ENCODE measurements at places on chromosomes 4 and X.

DNA sequence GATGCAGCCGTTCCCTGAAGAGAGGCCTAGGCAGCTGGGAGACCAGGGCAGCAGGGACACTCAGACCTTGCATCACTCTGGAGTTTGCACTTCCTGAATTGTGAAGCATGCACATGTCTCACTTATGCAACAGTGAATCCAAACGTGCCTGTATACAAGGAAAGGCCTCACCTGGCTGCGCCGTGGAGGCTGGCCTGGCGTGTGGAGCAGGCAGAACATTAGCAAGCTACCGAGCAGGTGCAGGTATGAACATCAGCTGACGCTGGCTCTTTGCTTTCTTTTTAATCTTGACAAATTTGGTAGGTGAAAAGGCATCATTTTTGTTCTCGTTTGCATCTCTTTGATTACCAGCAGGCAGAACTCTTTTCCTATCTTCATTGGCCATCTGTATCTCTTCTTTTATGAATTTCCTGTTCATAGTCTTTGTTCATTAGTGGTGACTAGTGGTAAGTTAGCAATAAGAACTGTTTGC is 37.1 kb upstream of the IRAK1 start:
- peaks cover 58% of the 10 kb centered on the region for H3K4me1 ChIP-seq
- peak overlapping the region; percentile 79 for H3K27ac ChIP-seq

DNA sequence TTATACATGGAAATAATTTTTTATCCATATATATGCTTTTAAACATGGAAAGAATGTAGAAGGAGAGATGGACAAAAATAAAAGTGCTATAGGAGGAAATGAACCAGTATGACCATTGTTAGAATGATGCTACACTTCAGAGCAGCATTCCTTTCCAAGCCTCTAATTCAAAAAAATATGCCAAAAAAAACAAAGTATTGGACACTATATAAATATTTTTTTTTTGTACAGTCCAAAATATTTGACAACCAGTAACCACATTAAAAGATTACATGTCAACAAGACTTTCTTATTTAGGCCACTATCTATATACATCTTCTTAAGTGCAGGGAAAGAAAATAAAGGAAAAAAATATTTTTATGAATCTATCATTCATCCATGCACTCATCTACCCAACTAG is 198.6 kb downstream of the LRBA start:
- no peak for DNase-seq
- peaks cover 10% of the 10 kb centered on the region for H3K36me3 ChIP-seq
- no peak overlapping the region for H3K4me3 ChIP-seq
- H3K27me3 ChIP-seq: no peaks in the 10 kb centered on the region
- peaks cover 10% of the 10 kb centered on the region for H3K4me1 ChIP-seq

- no peak overlapping the region for H3K4me3 ChIP-seq
- no peaks in the 10 kb centered on the region for H3K27me3 ChIP-seq
- H3K4me1 ChIP-seq: no peaks in the 10 kb centered on the region
- DNase-seq: no peak
Measured at GRCh38 chr4:33171873-33172525, 2451.8 kb downstream of the PCDH7 start.

DNA sequence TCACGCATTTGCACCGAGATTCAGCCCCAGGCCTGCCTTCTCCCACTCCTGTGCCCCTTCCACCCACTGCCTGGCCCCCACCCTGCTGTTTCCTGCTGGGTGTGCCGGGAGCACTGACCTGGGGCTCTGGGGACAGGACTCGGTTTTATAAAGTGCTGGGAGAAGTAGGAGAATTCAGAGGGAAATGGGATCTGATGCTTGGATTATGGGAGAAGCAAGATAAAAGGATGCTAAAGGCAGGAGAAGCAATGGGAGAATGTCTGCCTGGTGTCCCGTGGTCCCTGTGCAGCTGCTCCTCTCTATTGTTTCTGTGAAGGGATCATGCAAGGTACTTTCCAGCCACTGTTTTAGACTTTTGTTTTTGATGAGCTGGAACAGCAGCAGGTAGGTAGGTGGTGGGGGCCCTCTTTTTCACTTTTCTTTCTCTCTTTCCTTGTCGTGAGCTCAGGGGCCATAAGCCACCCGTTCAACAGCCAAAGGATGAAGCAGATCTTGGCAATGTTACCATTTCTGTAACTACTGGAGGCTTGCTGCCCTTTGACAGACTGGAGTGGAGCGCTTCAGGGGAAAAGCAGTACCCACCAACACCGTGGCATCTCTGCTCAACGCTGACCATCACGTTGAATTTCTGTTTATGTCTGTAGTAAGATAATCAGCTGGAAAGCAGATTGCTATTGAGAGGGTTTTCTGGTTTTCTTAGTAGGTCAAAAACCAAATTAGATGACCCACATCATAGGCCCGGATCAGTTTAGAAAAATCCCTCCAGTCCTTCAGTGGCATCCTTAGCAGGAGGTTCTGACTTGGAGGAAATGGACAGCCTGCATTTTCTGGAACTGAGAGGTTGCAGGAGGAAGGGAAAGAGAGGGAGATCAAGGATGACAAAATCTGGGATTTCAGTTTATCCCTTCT is 63.8 kb upstream of the ENPP6 start:
- peaks cover 30% of the 10 kb centered on the region for H3K4me1 ChIP-seq
- no peaks in the 10 kb centered on the region for H3K36me3 ChIP-seq
- DNase-seq: no peak
- no peaks in the 10 kb centered on the region for H3K27me3 ChIP-seq
- peak overlapping the region; percentile 79 for H3K27ac ChIP-seq
- H3K4me3 ChIP-seq: peak overlapping the region; percentile 10

GRCh38 chr4:37628977-37629609 is 57.1 kb downstream of the RELL1 start:
- DNase-seq: no peak
- H3K4me1 ChIP-seq: peaks cover 6% of the 10 kb centered on the region
- no peaks in the 10 kb centered on the region for H3K27me3 ChIP-seq
- peaks cover 45% of the 10 kb centered on the region for H3K36me3 ChIP-seq
- H3K27ac ChIP-seq: no peak overlapping the region
- H3K4me3 ChIP-seq: no peak overlapping the region

DNA sequence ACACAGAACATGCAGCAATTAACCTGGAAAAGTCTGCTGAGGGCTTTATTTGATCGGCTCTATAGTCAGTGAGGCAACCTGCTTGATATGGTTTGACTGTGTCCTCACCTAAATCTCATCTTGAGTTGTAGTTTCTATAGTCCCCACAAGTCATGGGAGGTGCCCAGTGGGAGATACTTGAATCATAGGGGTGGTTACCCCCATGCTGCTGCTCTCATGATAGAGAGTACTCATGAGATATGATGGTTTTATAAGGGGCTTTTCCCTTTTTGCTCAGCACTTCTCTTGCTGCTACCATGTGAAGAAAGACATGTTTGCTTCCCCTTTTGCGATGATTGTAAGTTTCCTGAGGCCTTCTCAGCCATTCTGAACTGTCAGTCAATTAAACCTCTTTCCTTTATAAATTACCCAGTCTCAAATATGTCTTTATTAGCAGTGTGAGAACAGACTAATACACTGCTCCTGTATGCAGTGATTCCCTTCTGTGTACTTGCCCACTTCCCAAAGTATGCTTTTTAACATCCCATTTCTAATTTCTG is 78.2 kb downstream of the NPFFR2 start:
- H3K4me3 ChIP-seq: no peak overlapping the region
- no peaks in the 10 kb centered on the region for H3K4me1 ChIP-seq
- H3K27ac ChIP-seq: no peak overlapping the region

- H3K27ac ChIP-seq: no peak overlapping the region
- H3K36me3 ChIP-seq: peaks cover 2% of the 10 kb centered on the region
- no peak overlapping the region for H3K4me3 ChIP-seq
- H3K4me1 ChIP-seq: no peaks in the 10 kb centered on the region
- DNase-seq: no peak
- H3K27me3 ChIP-seq: no peaks in the 10 kb centered on the region
Measured at GRCh38 chr4:18880871-18881270, 859.3 kb upstream of the LCORL start.

DNA sequence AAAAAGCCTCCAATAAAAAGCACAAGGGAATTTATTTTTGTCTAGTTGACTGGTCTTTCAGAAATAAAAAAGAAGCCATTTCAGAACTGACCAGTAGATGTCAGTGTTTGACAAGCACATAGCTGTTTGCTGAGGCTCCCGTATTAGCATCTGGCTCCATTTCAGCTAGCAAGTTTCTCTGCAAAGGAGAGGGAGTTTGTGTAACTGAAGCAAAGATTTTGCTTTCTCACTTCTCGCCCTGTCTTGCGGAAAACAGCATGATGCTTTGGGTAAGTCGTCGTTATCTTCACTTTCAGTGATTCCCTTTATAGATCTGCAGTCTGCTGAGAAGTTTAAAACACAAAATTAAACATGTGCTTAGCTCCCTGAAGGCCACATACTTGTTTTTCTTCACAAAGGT is 85.5 kb downstream of the CT47B1 start:
- no peaks in the 10 kb centered on the region for H3K27me3 ChIP-seq
- H3K4me1 ChIP-seq: no peaks in the 10 kb centered on the region
- no peak overlapping the region for H3K27ac ChIP-seq
- H3K36me3 ChIP-seq: no peaks in the 10 kb centered on the region

GRCh38 chr4:158722291-158722916 is 792 bp downstream of the PPID start:
- H3K4me1 ChIP-seq: peaks cover 51% of the 10 kb centered on the region
- peaks cover 16% of the 10 kb centered on the region for H3K27me3 ChIP-seq
- H3K27ac ChIP-seq: peak overlapping the region; percentile 97

GRCh38 chr4:2182994-2183393 is 58.9 kb downstream of the HAUS3 start:
- H3K27me3 ChIP-seq: no peaks in the 10 kb centered on the region
- no peak overlapping the region for H3K27ac ChIP-seq
- no peaks in the 10 kb centered on the region for H3K36me3 ChIP-seq
- H3K4me1 ChIP-seq: no peaks in the 10 kb centered on the region
- no peak for DNase-seq
- no peak overlapping the region for H3K4me3 ChIP-seq

DNA sequence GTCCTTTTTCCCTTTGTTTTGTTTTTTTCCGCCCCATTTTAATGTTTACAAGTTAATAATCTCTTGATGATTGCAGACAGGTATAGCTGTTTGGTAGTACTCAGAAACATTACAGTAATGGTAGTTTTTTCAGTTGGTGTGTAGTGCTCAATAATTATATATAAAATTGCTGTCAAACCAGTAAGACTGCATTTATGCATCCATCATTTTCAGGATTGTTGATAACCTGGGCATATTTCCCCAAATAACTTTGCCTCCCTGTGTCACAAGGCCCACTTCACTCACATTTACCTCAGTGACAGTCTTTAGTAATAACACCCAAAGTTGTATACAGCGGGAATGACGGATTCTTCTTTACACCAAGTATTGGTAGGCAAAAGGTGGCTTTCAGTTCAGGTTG is 16.1 kb downstream of the ARFIP1 start:
- H3K27me3 ChIP-seq: no peaks in the 10 kb centered on the region
- peaks cover 29% of the 10 kb centered on the region for H3K4me1 ChIP-seq
- no peak overlapping the region for H3K27ac ChIP-seq
- no peak for DNase-seq
